ENCODE measurements at places on chromosomes 2 and 18.

DNA sequence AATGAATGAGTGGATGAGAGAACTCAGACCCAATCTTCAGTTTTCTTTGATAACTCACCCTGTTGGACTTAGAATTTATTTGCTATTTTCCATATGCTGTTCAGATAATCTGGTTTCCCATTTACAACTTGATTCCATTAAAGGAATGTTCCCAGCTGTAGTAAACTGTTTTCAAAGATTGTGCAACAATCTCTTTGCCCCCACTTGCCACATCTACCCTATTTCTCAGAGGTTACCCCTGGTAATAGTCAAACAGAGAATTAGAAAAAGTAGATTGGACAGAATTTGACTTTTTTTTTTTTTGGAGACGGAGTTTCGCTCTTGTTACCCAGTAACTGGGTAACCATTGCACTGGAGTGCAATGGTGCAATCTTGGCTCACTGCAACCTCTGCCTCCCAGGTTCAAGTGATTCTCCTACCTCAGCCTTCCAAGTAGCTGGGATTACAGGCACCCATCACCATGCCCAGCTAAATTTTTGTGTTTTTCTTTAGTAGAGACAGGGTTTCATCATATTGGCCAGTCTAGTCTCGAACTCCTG lies 93.4 kb upstream of the SIX2 start:
- no peak for DNase-seq

DNA sequence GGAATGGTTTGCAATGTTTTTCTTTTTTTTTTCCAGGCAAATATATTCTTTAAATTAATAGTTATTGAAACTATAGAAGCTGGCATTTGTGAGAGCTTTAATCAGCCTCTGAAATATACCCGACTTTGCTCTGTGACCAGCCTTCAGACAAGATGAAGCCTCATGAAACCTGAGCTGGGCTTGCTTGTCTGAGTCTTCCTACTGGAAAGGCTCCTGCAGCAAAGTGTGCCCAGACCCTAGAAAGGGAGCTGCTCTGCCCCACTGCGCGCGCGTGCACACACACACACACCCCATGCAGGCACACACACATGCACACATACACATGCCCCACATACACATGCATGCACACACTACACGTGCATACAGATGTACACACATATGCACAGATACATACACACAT lies 203.3 kb upstream of the NT5C1B start:
- no peak for DNase-seq

- no peak for DNase-seq
These were observed 441.0 kb downstream of the TXNL1 start for GRCh38 chr18:56197241-56197859.

- DNase-seq = no peak
These were observed 1.3 kb downstream of the SPTBN1 start for GRCh38 chr2:54457323-54458023.

DNA sequence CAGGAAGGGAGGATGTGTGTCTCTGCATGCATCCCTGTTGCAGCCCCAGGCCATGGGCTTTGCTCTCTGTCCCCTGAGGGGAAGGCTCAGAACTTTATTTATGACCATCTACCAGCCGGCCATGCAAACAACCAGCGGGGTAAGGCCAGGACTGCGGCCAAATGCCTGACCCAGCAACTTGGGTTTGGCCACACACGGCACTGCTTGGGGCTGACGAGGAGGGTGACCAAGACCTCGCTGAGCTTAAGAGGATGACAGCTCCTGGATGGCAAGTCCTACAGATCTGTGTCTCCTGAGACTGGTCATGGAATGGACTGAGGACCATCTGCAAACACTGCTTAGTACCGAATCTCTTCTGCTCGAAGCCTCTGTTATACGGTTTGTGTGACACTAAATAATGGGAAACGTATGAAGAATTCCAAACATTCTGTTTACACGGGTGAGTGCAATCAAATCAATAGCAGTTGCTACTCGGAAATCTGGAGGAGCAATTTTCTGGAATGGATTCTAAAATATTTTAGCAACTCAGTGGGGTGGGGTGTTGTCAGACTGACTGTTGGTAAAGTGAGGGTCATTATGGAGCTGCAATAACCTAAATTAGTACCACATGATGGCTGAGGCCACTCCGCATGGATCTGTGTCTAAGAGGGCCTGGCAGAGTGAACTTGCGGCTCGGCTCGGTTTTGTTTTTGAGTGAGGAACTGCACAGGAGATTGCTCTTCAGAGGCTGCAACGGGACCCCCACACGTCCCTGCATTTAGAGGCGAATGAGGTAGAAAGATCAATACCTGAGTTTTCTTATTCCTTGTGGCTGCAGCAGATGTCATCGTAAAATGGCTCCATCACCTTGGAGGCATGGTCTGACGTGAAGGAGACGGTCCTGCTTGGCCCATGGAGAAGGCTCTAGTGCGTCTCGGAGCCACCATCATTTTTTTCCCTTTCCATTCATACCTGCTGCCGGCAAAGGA lies 26.6 kb downstream of the TMEM18 start:
- DNase-seq = no peak

Data from stimulated activated CD4-positive, alpha-beta T cell treated with anti-CD3 and anti-CD28 coated beads, Interleukin-15, amount 100 ng/mL, for 1 hour (primary cell).